ENCODE measurements at places on chromosomes 2 and 18. TPM values are rescaled to one million over a fixed set of nuclear protein-coding genes. Genes with fewer than 3 reads are reported as not detected.

Gene FAM237A
- total RNA-seq = not detected

Gene XDH
- 1.3 TPM for total RNA-seq

Gene TNFAIP6
- total RNA-seq = 3.0 TPM

Gene BOLL
- not detected for total RNA-seq

Gene REG3G
- total RNA-seq = not detected

Gene CDH19
- 2.1 TPM for total RNA-seq

Gene MBD1
- total RNA-seq = 34.3 TPM

Gene FEV
- not detected for total RNA-seq

Gene CCDC102B
- total RNA-seq = 0.25 TPM

Gene TNS1
- 13.5 TPM for total RNA-seq

Gene TBC1D8
- 38.3 TPM for total RNA-seq

Gene TUBA3E
- not detected for total RNA-seq

Gene SGPP2
- total RNA-seq = 0.20 TPM

Gene RAX
- not detected for total RNA-seq

Gene POLR1A
- total RNA-seq = 30.0 TPM

Gene BCL11A
- total RNA-seq = 0.04 TPM

Gene MOGAT1
- not detected for total RNA-seq

Gene COL3A1
- total RNA-seq = 0.25 TPM

Gene RAB6C
- not detected for total RNA-seq
